ENCODE measurements at places on chromosomes 13 and 19.

DNA sequence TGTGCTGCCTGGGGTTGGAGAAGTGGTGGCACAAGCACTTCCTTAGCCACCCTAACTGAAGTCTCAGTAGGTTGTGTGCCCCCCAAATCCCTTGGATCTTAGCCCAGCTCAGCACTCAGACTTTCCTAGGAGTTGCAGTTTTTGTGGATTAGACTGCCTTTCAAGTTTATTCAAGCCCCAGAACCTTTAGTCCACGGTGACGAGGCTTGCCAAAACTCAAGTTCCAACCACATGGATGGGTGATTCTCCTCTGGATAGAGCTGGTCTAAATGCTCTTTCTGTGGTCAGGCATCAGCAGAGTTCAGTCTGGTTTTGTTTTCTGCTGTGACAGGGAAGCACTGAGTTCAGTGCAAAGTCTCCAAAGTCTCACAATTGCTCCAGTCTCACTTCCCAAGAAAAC is 2858.7 kb downstream of the PCDH9 start:
- no peak for DNase-seq

- no peak for DNase-seq
Measured at GRCh38 chr13:99215184-99215830, 14.7 kb downstream of the UBAC2 start.

- DNase-seq, result peak; percentile 32
Measured at GRCh38 chr13:99153219-99153618, 47.4 kb upstream of the UBAC2 start.

DNA sequence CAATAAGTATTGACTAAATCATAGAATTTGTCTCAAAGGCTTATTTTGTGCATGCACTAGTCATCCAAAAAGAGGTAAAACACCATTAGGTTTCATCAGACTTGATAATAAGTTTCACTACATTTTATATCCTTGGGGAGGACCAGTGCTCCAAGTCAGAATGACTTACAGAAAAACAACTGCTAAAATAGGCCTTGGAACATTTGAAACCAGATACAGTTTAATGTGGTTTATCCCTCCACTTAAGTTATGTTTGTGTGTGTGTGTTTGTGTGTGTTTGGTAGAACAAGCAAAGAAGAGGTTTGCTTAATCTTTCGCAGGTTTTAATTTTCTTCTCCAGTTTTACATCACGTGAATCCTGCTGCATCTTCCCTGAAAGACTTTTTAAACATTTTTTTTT is 570.9 kb downstream of the PCDH9 start:
- no peak for DNase-seq

DNA sequence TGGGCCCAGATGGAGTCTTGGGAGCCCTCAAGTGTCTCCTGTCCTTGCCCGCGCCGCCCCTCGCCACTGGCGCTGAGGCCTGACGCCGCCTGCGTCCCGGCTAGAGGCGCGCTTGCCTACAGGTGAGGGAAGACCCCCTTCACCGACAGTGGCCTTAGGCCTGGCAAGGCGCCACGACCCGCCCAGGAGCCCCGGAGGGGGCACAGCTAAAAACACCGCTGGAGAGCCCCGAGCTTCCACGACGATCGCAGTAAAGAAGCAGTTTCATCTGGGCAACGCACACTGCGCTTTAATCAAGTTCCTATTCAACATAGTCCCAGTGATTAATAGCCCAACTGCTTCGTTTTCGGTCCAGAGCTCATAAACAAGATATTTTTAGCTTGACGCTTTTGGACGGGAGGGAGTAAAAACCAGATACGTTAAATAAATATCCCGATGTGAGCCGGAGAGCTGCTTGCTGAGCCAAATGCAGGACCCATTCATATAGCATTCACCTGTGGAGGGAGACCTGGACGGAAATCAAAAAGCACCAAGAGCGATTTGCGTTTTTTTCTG is 1.5 kb upstream of the CEBPA start:
- DNase-seq, result peak; percentile 24

- no peak for DNase-seq
Measured at GRCh38 chr13:98246538-98247172, 69.6 kb upstream of the RNF113B start.

GRCh38 chr13:46097015-46097414 is 7.8 kb downstream of the CPB2 start:
- DNase-seq, result no peak

- DNase-seq, result peak; percentile 13
Measured at GRCh38 chr13:41590643-41591042, 133.3 kb downstream of the RGCC start.

DNA sequence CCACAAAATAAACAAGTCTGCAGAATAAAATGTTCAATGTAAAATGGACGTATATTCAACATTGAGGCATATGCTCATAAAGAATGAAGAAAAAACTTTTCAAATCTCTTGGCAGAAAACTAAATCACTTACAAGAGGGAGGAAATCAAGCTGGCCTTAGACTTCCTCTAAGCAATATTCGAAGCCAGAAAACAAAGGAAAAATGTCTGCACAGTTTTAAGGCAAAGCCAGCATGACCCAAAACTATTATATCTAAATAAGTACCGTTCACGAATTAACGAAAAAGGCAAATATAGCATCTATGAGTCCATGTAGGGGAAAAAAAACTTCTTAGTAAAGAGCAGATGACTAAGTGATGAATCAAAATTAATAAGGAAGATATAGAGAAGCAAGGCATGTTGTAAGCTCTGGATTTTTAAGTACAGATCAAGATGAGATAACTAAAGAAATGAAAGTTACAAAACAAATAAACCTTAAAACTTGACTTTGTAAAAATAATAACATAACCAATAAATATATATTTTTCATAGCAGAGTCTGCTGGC is 101.3 kb downstream of the KCNRG start:
- DNase-seq, result peak; percentile 37

- DNase-seq, result no peak
Measured at GRCh38 chr13:97284558-97284957, 62.4 kb downstream of the MBNL2 start.

DNA sequence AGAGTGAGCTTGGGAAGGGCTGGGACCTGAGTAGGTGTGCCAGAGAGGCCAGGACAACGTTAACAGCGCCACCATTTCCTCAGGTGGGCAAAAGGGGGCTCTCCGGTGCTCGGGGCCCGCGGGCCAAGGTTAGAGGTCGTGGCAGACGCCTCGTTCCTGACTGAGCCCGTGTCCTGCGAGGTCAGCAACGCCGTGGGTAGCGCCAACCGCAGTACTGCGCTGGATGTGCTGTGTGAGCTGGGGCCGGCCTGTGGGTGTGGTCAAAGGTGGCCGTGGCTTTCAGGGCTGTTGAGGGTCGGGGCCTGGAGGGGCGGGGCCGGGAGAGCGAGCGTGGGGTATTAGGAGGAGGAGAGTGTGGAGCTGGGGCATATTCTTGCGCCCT is 3.7 kb downstream of the KIRREL2 start:
- no peak for DNase-seq

DNA sequence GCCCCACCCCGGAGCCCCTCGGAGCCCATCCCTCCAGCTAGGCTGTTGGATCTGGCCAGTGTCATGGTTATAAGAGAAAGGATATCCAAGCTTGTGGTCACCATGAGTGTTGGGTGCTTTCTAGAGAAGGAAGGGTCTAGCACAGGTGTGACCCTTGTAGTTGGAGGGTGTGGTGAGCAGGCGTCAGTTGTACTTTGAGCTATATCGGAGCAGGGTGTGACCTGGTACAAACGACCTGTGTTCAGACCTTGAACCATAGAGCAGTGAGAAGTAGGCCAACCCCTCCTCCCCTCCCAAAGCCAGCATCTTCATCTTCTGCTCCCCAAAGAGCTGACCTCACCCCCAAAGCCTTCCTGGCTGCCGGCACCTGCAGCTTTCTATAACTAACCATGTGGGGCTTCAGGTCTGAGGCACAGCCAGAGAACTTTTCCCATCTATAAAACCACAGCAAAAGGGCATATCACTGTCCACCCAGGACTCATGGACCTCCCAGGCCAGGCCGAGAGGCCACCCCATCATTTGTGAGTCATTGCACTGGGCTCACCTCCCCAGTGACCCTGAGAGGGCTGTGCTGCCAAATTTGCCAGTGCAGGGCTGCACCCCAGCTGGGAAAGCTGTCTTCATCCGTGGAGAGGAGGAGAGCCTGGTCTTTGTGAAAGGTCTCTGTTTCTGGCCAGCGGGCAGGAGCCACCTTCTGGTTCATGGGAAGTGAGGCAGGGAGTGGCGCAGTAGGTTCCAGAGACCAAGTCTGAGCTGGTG is 14.2 kb downstream of the RAB8A start:
- no peak for DNase-seq

DNA sequence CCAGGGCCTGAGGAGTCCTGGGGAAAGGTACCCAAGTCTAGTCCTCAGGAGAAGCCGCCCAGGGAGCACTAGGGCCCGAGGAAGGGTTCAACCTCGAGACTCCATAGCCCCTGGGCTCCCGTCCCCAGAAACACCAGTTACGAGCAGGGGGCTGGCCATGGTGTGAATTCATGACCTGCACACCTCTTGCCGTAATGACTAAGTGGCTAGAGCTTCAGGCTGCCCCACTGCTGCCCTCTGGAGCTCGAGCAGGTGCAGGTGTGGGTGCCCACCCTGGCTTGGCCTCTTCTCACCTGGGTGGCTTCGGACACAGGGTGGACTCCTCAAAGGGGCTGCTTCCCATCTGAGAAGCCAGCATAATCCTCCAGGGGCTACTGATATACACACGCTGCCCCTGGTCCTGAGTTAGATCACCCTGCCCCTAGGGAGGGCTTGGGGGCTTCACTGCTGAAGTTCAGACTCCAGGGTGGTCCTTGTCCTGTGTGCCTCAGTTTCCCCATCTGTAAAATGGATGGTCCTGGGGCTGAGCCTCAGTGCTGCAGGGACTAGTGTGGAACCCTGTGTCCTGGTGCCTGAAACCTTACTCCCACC is 13.6 kb downstream of the SPC24 start:
- no peak for DNase-seq

- no peak for DNase-seq
Measured at GRCh38 chr13:73932091-73932490, 202.1 kb downstream of the KLF12 start.

GRCh38 chr19:57068311-57068710 is 51.5 kb upstream of the USP29 start:
- no peak for DNase-seq

DNA sequence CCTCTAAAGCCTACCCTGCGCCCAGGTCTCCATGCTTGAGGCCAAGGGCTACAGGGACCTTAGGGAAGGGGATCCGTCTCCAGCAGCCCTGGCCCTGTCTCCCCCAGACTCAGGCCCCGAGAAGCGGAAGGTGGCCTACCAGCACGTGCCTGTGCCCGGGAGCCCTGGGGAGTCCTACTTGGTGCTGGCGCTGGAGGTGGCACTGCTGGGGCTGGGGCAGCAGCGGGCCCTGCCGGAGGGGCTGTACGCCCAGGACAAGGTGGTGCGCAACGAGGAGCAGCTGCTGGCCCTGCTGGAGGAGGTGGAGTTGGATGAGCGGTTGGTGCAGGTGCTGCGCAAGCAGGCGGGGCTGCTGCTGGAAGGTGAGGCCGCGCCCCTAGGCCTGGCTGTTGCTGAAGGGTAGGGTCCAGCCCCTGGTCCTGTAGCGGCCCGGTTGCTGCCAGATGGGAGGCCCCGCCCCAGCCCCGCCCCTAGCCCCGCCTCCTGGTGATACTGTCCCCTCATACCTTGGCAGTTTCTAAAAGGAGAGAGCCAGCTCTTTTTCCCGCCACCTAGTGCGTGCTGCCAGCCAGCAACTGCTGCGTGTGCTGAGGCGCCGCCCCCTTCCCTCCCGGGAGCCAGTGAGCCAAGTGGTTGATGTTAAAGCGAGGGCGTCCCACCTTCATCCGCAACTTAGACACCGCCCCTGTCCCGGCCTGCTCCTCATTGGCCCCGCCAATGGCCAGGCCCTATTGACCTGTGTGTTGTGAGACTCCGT is 22.6 kb downstream of the ZSWIM4 start:
- no peak for DNase-seq

DNA sequence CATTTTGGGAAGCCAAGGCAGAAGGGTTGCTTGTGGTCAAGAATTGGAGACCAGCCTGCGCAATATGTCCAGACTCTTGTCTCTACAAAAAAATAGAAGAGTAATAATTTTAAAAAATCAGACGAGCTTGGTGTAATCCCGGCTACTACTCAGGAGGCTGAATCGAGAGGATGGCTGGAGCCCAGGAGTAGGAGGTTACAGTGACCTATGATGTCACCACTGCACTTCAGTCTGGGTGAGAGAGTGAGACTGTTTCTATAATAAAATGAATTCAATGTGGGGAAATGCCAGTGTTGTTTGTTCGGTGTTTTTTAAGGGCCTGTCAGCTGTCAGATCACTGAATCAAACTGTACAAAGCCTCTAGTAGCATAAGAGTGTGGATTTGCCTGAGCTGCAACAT is 1.2 kb upstream of the FBXL3 start:
- peak; percentile 11 for DNase-seq

DNA sequence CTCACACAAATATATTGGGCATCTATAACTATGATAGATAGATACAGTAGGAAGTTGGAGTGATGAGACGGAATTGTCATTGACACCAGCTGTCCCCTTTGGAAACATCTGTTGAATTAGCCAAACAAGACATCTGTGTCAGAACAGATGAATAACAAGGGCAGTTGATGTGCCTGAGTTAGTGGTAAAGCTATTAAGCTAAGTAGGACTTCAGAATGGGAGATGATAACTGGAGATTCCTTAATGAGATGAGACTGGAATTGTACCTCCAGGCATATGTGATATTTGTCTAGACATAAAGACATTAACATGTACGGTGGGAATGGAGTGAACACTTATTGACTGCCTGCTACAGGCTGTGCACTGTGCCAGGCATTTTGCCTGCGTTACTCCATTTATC is 78.7 kb downstream of the MBNL2 start:
- no peak for DNase-seq

DNA sequence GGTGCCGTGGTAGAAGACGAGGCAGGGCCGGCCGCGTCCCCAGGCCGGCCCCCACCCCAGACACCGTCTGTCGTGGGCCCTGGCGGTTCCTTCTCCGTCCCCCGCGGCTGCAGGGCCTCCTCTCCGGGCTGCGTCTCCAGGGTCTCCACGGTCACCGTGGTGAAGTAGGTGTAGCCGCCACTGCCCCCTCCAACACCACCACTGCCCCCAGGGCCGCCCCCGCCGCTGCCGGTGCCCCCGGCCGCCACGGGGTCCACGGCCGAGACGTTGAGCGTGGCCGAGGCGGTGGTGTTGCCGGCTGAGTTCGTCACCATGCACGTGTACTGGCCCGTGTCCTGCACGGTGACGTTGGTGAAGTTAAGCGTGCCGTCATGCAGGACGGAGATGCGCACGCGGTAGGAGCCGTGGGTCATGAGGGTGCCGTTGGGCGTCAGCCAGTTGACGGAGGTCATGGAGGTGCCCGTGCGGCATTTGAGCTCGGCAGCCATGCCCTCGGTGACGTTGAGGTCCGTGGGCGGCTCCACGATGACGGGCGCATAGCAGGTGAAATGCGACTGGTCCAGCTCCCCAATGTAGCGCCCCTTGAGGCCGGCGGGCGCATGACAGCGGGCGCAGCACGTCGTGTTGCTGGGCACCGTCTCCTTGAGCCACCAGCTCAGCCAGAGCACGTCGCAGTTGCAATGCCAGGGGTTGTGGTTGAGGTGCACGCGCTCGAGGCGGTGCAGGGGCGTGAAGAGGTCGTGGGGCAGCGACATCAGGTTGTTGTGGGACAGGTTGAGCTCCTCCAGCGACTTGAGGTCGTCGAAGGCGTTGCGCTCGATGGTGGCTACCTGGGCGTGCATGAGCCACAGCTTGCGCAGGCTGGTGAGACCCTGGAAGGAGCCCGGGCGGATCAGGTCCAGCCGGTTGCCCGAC is 4.6 kb upstream of the ASPDH start:
- DNase-seq, result no peak

Data from fibroblast of skin of right quadriceps (primary cell).